Fibroblast of skin of right biceps (primary cell): ENCODE measurements at places on chromosomes 3 and 15.

DNA sequence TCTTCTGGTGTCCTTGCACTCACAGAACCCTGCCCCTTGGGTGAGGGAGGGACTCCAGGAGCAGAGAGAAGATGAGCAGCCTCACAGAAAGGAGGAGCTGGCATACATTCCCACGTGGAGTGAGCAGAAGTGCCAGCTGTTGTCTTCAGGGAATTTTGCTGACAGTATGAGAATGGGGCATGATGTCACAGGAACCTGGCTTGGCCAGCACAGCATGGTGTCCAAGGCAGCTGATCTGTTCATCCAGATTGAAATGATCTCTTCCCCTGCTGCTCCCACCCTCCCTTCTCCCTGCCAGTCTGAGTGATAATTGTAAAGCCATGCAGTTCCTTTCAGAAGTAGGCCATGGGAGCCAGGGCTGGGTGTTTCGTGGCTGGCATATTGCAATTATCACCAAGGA is 53.3 kb downstream of the GJD2 start:
- no peak for DNase-seq

DNA sequence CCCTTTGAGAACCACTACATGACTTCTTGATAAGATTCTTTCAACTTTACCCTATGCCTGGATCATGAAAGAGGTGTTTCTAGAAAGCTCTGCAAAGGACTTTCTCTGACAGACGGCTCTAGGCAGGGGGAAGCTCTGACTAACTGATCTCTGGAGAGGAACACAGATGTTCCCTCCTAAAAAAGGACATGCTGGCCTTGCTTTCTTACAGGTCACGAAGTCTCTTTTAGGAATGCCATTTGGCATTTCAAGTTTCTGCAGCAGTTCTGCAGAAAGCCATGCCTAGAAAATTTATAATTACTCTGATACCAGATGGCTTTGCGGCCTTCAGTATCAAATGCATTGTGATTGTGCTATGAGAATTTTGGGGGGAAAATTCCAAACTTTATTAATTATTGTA is 275.4 kb upstream of the CTDSPL start:
- DNase-seq, result no peak

DNA sequence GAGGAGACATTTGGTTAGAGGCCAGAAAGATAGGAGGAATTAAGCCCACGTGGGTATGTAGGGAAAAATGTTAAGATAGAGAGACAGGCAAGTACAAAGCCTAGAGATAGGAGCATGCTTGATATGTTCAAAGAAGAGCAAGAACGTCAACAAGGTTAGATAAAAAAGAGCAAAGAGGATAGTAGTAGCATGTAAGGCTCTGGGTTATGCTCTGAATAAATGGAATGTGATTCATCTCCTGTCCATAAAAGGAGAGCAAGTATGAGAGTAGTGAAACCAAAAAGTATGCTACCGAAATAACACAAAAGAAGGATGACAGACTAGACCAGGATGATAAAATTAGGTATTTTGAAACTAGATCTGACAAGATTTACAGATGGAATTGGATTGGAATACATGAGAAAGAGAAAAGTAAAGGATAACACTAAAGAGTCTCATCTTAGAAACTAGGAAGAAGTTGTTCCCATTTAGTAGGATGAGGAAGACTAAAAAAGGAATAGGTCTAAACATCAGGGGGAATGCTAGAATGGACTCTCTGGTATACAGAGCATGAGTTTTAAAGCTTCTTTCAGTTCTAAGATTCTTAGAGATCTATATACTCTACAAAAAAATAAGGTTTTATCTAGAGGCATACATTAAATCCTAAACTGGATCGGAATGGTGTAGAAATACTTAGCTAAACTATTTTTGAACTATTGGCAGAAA is 59.1 kb downstream of the TRPM7 start:
- peak; percentile 34 for DNase-seq

DNA sequence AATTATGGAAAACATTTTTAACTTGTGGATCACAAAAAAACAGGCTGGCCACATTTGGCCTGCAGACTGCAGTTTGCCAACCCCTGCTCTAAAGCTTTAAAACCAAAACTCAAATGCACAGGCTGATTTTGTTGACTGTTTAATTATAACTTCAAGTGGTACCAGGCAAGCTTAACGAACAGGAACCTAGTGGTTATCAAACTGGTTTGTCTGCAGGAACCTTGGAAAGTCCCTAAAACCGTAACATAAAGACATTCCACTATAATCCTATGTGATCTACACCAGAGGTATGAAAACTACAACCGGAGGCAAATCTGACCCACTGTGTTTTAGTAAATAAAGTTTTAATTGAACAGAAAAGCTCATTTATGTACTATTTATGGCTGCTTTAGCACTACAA is 52.4 kb downstream of the TBL1XR1 start:
- DNase-seq, result no peak

DNA sequence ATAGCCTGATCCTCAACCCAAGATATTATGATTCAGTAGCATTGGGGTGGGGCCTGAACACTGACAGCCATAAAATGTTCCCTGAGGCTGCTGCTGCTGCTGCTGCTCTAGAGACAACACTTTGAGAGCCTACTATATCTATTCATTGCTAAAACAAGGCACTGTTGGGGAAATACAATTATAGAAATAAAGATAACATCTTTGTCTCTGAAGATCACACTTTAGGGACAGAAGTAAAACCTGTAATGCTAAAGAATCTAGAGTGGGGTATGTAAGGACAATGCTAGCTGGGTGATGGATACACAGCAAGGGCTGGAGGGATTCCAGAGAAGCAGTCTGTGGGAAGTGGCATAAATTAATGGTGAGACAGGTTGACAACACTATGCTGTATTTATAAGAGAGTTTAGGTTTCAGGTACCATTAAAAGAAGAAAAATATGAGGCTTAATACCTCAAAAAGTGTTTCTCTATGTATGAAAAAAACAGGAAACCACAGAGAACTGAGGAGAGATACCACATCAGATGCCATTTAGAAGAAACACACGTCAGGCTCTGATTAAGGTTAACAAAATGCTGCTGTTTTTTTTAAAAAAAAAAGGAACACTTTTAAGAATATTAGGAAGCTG is 115.9 kb downstream of the CBLB start:
- peak; percentile 17 for DNase-seq

DNA sequence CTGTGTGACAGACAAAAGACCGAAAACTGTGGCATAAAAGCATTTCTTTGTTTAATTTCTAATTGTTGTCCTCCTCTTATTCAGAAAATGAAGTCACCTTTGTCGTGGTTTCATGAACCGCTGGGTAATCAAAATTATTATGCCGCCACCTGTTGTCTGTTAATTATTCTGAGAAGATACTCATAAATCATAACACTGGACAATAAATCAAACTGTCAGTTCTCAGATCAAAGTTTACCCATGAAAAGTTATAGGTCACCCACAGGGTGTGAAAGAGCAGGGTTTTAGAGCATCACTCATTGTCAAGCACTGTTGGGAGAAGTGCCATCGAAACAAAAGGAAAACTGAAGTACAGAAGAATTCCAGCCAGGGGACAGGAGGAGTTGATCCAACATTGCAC is 474.3 kb downstream of the NR2F2 start:
- DNase-seq, result no peak

GRCh38 chr15:70436428-70436827 is 326.9 kb downstream of the UACA start:
- DNase-seq, result no peak

GRCh38 chr3:159987291-159987711 is 1.3 kb upstream of the IL12A start:
- DNase-seq, result peak; percentile 50

DNA sequence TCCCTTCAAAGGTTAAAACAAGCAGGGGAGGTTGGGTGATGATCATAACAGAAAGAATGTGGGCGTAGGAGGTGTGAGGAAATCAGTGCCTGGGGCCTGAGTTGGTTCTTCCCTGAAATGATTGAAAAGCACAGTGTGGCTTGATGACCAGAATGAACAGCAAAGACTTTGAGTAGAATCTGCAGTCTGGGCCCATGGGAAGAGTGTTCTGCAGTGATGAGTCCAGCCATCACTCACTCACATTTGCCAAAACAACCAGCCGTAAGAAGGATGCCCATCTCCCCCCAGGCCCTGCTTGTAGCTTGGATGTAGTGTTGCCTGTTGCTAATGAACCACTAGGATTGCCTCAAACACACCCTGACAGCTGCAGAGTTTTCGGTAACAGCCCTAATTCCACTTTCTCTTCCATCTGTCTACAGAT is 67.9 kb downstream of the VGLL3 start:
- peak; percentile 84 for DNase-seq

DNA sequence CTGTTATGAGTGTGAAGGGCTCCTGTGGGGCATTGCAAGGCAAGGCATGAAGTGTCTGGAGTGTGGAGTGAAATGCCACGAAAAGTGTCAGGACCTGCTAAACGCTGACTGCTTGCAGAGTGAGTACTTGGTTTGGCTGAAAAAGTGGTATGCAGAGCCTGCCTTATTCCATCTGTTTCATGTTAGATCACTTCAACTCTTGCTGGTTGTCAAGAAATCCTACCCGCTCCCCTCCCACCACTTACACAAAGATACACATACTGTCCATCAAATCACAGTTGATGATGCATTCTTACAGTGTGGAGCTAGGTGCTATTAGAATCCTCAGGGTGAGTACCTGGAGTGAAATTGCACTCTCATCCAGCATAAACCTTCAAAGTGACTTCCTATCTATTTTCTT is 272.1 kb downstream of the UNC13C start:
- DNase-seq, result no peak

- no peak for DNase-seq
Measured at GRCh38 chr3:195423818-195424217, 19.0 kb downstream of the ACAP2 start.

GRCh38 chr15:76584868-76585575 is 248.4 kb downstream of the ISL2 start:
- no peak for DNase-seq

GRCh38 chr15:59437142-59437816 is 707 bp upstream of the FAM81A start:
- DNase-seq, result no peak

DNA sequence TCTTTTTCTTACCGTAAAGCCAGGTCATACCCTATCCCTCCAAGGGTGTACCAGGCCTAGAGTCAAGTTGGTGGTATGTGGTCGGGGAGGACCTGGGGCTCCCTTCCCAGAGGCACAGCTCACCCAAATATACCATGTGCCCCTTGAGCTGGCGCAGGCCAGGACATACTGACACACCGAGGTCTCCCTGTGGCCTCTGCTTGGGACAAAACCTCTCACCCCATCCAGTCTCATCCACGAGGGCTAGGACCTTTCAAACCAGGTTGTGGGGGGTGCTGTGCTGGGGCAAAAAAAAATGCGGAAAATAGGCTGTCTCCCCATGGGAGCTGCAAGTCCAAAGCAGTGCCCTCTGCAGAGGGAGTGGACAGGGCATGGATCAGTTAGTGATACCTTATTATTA is 22.8 kb downstream of the PTH1R start:
- no peak for DNase-seq

DNA sequence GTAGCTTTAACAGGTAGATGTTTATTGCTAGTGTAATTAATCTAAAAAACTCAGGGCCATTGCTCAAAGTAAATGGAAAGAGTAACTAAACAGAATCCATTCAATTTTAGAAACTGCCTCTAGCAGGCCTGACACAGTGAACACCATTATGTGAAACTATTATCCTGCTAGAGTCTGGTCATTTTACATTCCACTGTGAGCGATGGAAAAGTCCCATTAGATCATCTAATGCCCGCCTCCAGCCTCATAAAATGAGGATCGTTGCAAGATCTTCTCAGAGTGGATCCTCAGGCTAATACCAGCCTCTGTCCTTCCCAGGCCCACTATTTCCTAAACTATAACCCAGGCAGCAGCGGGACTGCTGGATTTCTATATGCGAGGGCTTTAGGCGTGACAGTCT is 107.7 kb downstream of the WDR76 start:
- no peak for DNase-seq

- DNase-seq, result no peak
Measured at GRCh38 chr15:40932649-40933516, 3.7 kb downstream of the DLL4 start.

DNA sequence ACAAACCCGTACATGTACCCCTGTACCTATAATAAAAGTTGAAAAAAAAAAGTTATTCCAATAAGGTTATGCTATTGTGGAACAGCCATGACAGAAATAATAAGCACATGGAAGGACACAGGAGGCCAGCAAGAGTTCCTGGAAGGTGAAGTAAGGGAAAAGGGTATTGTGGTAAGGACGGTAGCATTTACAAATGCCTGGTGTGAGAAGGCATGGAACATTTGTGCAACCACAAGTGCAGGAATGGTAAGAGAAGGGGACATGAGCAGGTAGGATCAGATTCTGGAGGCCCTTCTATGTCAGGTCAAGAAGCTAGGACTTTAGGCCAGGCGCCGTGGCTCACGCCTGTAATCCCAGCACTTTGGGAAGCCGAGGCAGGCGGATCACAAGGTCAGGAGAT is 82.5 kb downstream of the PPP2R3A start:
- DNase-seq, result no peak

DNA sequence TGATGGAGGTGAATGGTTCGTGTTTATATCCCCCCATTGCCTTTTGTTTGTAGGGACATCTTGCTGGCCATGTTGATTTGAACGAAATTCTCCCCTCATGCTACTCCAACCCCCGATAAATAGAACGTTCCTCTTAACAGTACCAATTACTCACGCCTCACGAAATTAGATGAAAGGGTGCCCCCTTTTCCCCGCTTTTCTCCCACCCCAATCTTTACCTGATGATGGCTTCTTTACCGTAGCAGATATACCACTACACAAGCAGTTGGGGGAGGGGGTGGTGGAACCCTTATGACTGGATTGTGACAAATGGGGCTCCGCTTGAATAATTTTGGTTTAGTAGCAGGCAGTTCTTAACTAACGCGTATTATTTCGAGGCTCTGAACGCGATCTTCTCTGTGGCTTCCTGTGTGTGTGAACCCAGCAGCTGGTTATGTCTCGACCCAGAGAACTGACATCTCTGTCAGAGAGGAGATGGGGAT is 1.1 kb downstream of the PIAS1 start:
- peak; percentile 61 for DNase-seq
